ENCODE measurements at places on chromosomes 2 and 18. TPM values are rescaled to one million over a fixed set of nuclear protein-coding genes. Genes with fewer than 3 reads are reported as not detected.

DNA sequence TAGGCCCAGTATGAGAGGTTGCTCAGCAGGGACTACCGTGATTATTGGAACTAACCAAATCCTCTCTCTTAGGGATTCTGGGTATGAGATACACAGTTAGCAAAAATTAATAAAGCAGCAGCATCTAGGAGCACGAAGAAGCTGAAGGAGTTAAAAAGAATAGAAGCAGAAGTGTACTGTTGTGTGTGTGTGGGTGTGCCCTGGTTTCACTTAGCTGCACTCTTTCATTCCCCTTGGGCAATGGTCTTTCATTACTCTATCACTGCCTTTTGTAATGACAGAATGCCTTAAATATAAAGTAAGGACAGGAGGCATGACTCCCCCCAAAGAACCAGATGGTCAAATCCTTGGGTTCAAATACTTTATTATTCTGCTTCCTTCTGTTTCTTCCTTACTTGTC is 115.9 kb upstream of the CD302 start:
- DNase-seq = no peak

GRCh38 chr2:236988690-236989624 is 96.7 kb upstream of the COPS8 start:
- peak; percentile 73 for DNase-seq

DNA sequence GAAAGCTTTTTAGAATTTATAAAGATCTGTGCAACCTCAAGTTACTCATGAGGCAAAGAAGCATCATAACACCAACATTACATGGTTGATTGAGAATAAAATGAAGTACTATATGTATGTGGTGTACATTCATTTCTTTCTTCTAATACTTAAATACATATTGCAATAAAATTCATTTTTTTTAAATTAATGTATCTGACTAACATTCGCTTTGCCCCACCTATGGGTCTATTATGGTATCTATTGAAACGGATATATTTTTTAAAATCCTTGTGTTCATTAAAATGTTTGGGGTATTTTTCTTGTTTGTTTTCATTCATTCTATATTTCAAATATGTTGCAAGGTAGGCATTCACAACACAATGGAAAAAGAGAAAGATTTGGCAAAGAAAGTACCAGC is 237.5 kb downstream of the DSEL start:
- no peak for DNase-seq

DNA sequence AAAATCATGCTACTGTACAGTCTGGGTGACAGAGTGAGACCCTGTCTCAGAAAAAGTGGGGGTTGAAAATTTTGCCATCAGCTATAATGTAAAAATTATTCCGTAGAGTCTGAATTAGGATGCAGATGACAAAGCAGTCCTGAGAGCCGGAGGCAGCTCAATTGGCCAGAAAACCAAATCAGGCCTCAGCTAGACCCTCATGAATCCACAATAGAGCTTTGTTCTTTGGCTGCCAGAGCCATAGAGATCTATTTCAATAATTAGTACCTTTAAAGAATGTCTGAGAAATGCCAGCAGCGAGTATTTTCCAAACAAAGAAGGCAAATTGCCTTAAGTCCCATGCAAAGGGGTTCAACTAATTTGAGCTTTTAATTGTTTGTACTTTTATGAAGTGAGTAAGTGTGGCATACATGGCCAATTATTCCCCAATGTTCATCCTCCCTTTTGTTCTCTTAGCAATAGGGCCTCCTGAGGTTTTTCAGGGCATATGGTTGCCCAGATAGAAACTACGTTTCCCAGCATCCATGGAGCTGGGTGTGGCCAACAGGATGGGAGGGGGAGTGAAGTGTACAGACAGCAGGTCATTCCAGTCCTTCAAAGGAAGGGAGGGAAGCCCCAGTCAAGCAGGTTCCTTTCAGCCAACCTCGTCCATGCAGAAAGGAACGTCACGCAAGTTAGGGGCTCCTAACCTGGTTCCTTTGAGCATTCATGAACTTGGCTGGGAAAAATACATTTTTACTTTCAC is 211.3 kb upstream of the APCDD1 start:
- no peak for DNase-seq

- DNase-seq = no peak
Measured at GRCh38 chr2:47057687-47058002, 97.5 kb downstream of the STPG4 start.

GRCh38 chr2:157725846-157726245 is 97.2 kb upstream of the ACVR1C start:
- DNase-seq = no peak

Gene MAP3K19
- not detected for total RNA-seq

DNA sequence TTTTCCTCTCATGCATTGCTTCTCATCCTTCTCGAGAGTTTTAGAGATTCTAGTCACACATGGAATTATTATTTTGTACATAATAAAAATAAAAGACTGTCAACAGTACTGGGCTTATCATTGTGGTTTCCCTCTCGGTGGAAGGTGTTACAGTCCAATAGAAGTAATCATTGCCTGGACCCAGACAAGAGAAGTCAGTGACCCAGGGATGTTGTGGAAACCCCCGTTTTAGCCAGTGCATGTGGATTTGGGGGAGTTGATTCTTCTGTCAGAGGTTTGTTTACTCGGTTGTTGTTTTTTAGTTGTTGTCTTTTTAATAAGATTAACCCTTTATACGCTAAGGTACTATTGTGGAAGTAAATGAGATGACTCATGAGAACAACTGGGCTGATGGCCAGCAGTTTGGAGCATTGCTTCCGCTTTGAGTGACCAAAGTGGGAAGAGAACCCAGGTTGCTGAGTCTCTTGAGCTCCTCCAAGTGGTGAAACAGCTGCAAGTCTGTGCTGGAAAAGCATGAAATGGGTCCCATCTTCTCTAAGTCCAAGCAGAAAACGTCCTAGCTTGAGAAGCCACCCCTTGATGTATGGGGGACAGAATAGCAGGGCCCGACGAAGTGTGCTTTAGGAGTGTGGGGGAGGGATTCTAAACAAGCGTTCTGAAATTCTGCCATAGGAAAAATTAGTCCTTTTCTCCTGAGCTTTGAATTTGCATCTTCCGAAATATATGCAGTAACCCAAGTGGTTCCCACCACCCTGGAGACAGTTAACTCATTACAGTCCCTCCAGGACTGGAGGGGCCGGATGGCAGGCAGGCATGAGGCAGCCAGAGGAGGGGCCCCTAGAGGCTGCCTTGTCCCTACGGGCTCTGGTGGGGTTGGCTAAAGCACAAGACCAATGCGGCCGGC is 61.8 kb upstream of the GPR45 start:
- peak; percentile 50 for DNase-seq

Gene MAB21L4
- not detected for total RNA-seq

- DNase-seq = no peak
Measured at GRCh38 chr2:218014706-218015585, 12.2 kb upstream of the TNS1 start.

GRCh38 chr2:96414161-96414710 is 78.7 kb downstream of the NCAPH start:
- no peak for DNase-seq

Gene FRZB
- total RNA-seq = 1.4 TPM

DNA sequence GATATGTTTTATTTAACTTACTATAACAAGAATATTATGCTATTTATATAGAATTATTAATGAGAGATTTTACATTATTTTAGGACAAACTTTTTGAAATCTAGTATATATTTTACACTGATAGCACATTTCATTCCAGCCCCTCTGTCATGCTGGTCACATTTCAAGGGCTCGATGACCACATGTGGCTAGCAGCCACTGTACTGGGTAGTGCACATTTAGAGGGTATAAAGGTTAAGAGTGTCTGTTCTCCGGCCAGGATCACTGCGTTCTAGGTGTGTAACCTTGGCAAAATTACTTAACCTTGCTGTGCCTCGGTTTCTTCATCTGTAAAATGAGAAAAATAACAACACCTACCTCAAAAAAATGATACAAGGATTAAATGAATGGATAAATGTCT is 87.2 kb upstream of the TNP1 start:
- no peak for DNase-seq

Gene MC2R
- total RNA-seq = not detected

Gene RESP18
- not detected for total RNA-seq

DNA sequence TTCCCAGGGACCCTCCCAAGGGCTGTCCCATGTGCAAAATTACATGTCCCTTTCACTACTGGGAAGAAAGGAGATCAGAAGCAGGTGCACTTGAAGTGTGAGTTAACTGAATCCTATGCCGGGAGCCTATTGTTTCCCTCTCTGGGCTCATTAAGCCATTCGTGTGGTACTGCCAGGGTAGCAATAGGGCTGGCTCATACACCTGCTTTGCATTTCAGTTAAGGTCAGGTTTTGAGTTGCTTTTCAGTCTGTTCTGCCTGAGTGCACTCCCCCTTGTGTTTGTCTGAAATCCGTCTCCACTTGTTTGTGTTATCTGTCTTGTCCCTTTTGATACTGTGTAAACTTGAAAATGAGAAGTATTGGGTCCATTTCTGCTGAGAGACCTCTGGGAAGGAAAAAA is 1232.6 kb upstream of the NRXN1 start:
- no peak for DNase-seq

DNA sequence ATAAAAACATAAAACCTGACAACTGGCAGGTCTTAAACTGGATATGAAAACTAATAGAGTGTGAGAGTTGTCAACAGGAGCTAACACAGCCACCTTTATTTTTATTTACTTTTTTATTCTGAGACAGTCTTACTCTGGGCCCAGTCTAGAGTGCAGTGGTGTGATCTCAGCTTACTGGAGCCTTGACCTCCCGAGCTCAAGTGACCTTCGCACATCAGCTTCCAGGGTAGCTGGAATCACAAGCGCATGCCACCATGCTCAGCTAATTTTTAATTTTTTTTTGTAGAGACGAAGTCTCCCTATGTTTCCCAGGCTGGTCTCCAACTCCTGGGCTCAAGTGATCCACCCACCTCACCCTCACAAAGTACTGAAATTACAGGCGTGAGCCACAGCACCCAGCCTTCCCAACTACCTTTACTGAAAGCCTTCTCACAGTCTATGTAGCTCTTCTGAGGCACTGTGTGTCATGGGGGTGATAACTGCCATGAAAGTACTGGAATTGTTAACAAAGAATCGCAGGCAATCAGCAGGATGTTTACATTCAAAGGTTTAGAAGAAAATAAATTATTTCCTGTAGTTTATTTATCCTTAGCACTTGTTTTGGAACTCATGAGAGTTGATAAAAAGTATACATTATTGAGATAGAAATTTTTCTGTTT is 24.3 kb downstream of the GDF7 start:
- no peak for DNase-seq

DNA sequence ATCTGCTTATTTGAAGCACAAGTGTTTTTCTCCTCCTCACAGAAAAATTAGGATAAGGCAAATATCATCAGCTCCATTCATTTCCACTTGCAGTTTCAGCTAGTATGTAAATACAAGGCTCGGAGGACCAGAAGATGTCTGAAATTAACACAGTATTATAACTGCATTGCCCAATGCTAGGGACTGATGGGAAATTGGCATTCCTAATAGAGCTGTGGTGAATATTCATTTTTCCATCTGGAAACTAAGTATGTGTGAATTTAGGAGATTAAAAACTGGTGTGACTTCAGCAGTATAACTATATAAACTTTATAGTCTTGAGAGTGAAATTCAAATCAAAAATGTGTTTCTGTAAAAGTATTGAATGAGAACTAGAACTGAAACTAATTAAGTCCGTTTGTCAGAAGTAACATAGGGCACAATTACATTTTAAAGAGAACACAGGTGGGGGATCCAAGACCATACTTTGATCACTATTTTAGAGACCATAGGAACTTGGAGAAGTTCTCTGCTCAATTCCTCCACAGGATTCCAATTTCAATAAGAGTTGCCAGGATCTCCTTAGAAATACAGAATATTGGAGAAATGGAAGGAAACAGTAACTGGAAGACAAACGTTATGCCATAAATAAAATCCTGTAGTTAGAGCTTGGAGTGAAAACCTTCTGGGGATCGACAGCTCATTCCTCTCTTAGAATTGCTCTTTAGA is 12.1 kb upstream of the ITGA6 start:
- no peak for DNase-seq

- no peak for DNase-seq
Measured at GRCh38 chr2:76472946-76473345, 762.2 kb upstream of the GCFC2 start.

GRCh38 chr2:16319551-16320121 is 346.0 kb downstream of the CYRIA start:
- DNase-seq = no peak

- no peak for DNase-seq
Measured at GRCh38 chr2:1567556-1568344, 154.5 kb downstream of the TPO start.

- DNase-seq = no peak
Measured at GRCh38 chr2:237143676-237144440, 58.2 kb downstream of the COPS8 start.

Gene CTAGE1
- not detected for total RNA-seq

Gene GKN2
- total RNA-seq = not detected

- DNase-seq = no peak
Measured at GRCh38 chr2:35973737-35974132, 381.8 kb upstream of the CRIM1 start.

Gene FOXD4L1
- total RNA-seq = not detected

Gene PROKR1
- not detected for total RNA-seq

DNA sequence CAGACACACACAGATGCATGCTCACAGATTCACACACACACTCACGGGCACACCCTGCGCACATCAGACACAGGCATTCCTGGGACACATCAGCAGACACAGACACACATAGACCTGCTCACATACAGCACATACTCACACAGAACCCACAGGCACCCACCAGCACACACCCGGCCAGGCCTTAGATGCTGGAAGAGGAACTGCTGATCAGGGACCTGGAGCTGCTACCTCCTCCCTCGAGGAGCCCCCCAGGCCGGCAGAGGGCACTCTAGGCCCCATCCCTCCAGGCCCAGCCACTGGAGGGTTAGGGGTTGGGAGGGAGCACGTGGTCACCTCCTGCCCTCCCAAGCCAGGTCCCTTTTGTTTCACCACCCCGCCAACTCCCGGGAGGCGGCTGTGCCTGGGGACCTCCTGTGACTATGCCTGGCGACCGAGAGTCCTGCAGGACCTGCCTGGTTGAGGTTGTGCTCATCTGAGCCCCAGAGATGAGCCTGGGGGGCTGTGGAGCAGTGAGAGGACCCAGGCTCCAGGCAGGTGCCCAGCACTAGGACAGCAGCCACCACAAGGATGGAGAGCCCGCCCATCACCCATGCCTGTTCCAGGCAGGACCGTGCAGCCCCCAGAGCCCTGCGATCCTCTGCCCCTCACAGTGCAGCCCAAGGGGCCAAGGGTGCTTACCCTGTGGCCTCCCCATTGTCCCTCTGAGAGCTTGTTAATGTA is 21.0 kb upstream of the PTMA start:
- peak; percentile 73 for DNase-seq

DNA sequence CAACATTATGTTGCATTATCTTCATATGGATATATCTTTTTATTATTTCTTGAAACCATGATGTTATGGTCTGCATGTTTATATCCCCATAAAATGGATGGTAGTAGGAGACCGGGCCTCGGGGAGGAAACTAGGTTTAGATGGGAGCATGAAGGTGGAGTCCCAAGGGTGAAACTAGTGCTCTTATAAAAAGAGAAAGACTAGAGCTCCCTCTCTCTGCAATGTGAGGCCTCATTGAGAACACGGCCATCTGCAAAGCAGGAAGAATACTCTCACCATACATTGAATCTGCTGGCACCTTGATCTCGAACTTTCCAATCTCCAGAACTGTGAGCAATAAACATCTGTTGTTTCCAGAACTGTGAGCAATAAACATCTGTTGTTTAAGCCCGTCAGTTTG is 64.0 kb downstream of the NXPH2 start:
- DNase-seq = no peak

Measured in Right ventricle myocardium superior (tissue), 1 donor.